ENCODE measurements at places on chromosomes 11 and 22.

DNA sequence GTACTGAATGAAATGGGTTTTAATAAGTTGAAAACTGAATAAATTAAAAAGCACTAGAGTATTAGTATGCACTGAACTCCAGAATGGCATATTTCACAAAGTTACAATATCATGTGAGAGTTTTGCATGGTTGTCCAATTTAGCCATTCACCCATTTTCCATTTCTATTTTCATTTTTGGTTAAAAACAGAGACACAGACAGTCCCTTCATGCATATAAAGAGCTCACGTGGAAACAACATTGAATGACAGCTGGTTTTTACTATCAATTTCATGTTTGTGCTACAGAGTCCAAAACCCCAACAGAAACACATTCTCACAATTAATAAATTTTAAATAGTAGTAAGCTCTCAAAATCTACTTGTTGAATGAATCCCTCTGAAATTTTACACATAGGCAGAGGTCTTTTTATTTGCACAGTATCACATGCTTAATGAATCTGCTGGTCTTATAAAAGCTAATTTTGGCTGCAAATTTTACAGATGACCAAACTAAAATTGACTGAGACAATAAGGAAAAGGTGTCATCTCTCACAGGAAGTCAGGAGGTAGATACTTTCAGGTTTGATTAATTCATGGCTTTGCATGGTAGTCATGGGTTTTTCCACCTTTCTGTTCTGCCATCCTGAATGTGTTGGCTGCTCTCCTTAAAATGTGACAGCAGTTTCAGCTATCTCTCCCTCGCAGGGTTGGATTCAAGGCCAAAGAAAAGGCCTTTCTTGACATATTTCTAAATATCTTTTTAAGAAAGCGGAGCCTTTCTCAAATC is 20.6 kb upstream of the DDI1 start:
- no peak for DNase-seq

DNA sequence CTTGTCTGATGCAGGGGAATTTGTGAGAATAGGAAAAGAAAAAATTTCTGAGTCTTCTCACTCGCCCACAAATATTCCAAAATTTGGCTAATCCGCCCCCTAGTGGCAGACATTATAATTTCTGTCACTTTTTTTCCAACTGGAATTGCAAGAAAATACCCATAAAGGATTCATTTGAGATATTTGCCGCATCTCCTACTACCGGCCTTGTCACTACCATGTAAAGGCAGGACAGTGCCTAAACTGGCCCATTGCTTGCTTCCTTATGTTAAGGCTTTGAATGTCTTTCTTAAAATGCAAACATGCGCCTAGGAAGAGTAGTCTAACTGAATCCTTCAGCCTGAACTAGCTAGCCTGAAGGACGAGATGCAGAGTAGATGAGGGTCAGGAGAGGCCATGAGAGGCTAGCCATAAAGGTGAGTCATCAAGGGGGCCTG is 9.3 kb upstream of the CEP295 start:
- peak; percentile 44 for DNase-seq

DNA sequence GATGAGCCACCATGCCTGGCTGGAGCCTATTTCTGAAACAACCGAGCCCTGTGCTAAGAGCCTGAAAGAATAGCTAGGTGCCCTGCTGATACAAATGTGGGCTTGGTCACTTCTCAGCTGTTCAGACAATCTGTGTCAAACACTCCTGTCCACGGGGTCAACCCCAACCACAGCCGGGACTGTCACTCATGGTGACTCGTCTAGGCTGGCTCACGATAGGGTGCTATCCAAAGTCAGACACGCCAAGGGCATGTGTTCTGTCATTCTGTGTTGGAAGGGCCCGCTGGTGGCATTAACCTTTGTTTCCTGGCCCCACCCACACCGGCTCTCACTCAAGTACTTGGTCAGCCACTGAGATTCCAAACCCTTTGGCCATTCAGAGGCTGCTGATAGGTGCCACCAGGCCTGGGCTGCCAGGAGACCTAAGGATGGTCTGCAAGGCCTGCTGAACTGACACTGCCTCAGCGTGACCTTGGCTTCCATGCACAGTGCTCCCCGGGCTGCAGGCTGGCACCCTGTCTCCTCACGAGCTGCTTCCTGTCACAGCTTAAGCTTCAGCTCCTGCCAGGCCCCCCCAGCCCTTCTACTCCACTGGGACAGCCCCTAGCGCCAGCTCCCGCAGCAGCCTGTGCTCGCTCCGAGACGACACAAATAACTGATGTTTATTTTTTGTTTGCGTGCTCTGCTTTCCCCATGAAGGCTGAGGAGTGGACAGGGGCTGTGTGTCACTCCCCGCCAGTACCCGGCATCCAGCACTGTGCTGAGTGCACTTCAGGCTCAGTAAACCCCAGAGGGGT is 14.2 kb upstream of the CDC42BPG start:
- DNase-seq = no peak

DNA sequence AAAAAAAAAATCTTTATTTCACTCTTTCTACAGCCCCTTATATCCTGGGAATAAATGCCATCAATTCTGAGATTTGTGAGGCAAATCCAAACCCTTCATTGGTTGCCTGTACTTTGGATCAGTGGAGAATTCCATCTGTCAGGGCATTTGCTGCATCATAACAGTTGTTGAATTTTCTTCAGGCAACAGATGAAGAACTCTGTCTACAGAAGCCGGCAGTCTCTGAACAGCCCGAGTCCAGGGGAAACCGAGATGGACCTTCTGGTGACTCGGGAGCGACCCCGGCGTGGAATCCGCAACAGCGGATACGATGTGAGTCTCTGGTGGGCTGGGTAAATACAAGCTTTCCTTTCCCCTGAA is 82.3 kb downstream of the C11orf91 start:
- DNase-seq = no peak

DNA sequence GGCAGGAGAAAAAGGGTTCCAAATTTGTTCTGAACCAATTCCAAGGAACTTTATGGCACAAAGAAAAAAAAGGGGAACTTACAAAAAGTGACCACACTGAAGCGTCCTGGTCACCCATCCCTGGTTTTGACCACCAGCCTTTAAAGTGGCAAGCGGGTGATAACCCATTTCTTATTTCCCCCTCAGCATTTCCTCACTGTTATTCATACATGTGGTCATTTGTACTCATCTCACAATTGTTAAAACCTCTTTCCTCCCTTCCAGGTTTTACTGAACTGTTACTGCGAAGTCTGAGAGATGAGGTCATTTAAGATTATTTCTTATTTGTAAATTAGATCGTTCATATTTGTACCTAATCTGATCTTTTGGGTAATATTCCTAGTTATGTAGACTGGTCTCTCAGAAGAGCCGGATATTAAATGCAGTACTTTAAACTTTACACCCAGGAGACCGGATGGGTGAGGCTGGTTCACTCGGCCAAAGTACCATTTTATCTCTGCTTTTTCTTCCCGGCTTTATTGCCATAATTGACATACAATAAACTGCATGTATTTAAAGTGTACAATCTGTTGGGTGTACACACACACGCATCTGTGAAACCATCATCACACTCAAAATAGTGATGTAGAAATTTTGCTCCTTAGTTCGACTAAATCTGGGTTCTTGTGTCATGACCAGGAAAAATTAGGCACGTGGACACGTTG is 47.0 kb downstream of the CDPF1 start:
- DNase-seq = no peak

GRCh38 chr11:561148-562003 is 606 bp downstream of the RASSF7 start:
- DNase-seq = peak; percentile 53

DNA sequence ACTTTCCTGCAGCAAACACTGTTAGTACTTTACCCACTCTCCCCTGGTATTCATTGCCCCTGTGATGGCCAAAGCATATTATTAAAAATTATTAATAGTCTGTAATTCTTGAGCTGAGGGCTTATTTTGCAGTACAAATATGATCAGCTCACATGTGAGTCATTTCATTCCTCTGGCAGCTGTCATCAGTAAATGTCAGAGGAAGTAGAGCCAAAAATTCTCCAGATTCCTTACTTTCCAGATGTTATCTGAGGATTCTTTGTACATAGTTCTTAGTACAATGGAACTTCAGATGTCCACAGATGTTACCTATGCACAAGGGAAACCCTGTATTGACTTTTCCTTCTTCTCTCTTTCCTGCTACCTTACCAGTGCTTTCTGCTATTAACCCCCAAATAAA is 12.5 kb downstream of the OR5B3 start:
- no peak for DNase-seq
